ENCODE measurements at places on chromosomes 11 and 22. TPM values are rescaled to one million over a fixed set of nuclear protein-coding genes. Genes with fewer than 3 reads are reported as not detected.

Gene RAG1
- total RNA-seq = 0.08 TPM

Gene MS4A7
- 0.45 TPM for total RNA-seq

Gene FAM227A
- 0.46 TPM for total RNA-seq

Gene SLC22A6
- total RNA-seq = not detected

Gene POLDIP3
- total RNA-seq = 82.6 TPM

DNA sequence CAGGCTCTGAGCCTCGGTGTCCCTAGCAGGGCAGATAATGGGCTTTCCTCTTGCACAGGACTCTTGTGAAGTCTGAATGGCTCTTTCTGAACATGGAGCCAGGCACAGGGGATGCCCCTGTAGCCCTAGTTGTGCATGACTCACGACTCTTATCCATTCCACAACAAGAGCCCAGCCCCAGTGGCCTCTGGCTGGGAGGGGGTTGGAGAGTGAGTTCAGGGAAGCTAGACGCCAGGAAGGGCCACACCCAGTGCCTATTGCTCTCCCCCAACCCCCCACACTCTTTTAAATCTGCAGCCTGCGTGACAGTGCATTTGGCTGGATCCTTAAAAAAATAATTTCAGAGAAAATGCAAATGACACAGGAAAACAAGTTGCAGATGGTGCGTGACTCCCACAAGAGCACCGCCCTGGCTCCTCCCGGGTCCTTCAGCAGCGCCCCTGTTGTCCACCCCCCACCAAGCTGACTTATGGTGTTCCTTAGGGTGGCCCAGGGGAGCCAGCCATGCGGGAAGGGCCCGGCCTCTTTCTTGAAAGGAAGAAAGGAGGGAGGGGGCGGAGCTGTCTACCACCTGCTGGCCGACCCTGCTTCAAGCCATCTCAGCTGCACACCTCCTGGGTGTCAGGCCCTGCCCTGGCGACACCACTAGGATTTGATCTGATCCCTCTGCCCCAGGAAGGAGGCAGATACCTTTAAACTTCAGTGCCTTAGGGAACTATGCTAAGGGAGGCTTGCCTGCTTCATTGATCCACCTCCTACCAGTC is 74.7 kb downstream of the MN1 start:
- no peak for DNase-seq

- no peak for DNase-seq
These were observed 33.7 kb downstream of the NF2 start for GRCh38 chr22:29637181-29637580.

DNA sequence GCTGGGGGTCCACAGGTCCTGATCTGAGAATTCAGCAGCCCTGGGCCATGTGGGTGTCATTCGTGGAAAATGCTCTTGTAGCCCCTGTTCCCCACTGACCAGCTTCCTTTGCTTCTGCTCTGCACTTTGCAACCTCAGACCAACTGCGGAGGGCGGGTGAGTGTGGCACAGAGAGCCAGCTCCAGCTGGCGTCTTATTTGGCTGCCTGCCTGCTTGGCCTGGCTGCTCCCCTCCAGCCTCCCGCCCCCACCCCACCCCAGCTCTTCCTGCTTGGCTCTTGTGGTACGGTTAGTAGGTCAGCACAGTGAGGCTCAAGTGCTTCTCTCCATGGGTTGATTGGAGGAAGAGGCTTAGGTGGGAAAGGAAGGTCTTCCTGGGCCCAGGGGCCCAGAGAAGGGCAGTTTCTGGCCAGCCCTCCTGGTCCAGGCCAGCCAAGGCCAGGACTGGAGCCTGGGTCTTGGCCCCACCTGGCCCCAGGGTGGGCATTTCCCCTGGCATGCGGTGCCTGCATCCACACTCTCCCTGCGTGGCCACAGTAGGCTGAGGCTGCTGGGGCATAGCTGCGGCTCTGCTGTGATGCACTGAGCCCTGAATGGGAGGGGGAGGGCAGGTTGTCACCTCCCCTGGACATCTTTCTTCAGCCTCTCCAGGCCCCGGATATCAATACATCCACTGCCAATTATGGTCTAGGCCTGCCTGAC is 26.5 kb downstream of the MYO7A start:
- no peak for DNase-seq

GRCh38 chr22:20581503-20582170 is 74.2 kb downstream of the MED15 start:
- no peak for DNase-seq

DNA sequence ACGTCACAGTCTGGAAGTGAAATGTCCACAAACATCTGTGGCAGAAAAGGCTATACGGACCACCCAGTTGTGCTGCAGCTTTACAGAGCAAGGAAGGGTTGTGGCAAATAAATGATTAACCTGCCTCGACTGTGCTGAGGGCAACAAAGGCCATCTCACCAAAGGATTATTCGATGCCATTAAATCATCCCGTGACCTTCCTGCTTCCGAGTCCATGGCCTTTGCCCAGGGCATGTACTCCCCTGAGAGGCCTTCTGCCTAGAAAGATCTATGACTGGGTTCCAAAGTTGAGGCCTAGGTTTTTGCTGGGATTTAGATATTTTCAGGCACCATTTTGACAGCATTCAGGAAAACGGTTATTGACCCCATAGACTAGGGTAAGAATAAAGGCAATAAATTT is 9.2 kb downstream of the CDPF1 start:
- DNase-seq = no peak

DNA sequence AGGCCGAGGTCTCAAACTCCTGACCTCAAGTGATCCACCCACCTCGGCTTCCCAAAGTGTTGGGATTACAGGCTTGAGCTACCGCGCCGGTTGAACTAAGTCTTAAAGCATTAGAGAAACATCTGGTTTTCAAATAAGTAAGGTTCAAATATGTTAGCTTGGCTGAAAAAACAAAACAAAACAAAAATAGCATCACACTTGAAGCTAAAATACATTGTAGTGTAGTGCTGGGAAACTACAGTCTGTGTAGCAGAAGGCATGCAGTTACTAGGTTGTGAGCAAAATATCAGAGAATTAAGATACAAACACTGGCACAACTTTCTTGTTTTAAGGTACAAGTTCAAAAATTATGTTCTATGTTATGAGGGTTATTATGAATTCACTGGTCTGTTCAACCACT is 224.8 kb upstream of the CHORDC1 start:
- DNase-seq = no peak

Data from activated T-cell treated with anti-CD3 and anti-CD28 coated beads, Interleukin-2, amount 50 U/mL, for 4 hours (primary cell).